Activated CD8-positive, alpha-beta memory T cell treated with anti-CD3 and anti-CD28 coated beads, Interleukin-2, amount 50 U/mL, for 4 hours (primary cell): ENCODE measurements at places on chromosomes 12 and 14.

DNA sequence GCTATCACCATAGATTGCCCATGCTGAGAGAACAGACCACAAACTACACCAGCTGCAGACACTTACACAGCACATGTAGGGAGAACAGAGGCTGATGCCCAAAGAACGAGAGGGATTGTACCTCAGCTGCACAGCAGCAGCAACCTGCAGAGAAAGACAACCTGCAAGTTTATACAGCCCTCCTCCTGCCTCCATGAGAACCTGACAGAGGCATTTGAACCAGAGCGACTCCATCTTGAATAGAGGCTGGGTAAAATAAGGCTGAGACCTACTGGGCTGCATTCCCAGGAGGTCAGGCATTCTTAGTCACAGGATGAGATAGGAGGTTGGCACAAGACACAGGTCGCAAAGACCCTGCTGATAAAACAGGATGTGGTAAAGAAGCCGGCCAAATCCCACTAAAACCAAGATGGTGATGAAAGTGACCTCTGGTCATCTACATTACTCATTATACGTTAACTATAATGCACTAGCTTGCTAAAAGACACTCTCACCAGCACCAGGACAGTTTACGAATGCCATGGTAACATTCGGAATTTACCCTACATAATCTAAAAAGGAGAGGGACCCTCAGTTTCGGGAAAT is 262.4 kb upstream of the HMGA2 start:
- no peak for DNase-seq

DNA sequence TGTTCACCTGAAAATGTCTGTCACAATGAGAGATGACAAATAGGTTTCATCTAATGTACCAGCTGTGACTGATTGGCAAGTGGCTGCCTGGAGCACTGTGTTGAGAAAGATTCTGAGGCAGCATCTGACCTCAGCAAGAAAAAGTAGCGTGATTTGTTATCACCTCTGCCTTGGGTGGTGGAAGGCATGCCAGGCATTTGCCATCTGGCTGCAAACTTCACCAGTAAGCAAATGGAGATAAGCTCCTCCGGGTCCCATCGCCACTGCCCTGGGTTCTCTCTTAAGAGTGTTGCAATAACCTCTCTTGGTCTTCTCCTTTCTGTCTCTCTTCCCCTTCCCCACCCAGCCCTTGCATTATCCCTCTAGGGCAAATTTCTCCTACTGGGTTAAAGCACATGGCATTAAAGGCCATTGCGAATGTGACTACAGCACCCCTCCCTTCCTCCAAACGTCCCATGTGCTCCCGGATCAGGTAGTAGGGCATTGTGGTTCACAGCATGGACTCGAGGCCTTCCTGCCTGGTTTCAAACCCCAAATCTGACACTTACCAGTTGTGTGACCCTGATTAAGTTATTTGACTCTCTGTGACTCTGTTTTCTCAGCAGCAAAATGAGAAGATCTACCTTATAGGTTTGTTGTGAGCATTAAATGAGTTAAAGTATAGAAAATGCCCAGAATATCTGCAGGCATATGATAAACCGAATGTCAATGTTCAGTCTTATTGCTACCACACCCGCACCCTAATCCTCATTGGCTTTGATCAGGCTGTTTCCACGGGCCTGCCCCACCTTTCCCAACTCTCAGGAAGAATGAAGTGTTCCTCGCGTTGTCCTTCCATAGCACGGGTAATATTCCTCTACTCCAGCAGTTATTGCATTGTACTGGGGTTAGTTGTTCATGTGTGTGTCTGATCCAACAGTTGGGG is 8.2 kb upstream of the LGALS3 start:
- no peak for DNase-seq

- DNase-seq: no peak
Measured at GRCh38 chr14:28102001-28102400, 664.6 kb upstream of the FOXG1 start.

- no peak for DNase-seq
Measured at GRCh38 chr12:117517219-117517739, 155.9 kb upstream of the NOS1 start.

DNA sequence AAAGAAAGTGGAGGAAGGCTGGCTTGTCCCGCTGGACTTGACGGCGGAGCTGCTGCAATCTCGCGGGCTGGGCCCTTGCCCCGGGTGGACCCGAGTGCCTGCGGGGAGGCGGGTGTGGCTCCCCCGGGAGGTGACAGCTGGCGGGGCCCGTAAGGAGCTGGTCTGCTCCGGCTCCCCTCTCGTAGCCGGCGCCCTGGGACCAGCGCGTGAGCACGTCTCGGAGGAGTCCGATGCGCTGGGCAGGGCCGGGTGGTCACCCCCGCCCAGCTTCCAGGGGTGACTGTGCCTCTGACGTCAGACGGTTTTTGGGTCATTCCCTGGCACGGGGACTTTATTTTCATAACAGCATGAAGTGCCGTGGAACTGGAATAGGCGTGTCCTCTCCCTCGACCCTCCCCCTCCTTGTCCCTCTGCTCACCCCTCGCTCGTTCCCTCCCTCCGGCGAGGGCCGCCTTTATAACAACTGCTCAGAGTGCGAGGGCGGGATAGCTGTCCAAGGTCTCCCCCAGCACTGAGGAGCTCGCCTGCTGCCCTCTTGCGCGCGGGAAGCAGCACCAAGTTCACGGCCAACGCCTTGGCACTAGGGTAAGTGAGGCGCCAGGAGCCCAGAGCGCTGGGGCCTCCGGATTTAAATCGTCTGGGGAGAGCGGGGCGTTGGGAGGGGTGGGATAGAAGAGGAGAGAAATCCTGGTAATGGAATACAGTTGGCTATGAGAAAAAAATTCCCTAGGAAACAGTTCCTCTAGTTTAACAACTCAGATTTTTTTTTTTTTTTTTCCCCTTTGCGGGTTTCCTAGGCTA is at the start of gene GPRC5A:
TSS of gene GPRC5A (plus strand) at position 483 of the 801 bp plus-strand sequence. CDS start 16,688 bp downstream, outside the sequence.
- DNase-seq: peak; percentile 19

DNA sequence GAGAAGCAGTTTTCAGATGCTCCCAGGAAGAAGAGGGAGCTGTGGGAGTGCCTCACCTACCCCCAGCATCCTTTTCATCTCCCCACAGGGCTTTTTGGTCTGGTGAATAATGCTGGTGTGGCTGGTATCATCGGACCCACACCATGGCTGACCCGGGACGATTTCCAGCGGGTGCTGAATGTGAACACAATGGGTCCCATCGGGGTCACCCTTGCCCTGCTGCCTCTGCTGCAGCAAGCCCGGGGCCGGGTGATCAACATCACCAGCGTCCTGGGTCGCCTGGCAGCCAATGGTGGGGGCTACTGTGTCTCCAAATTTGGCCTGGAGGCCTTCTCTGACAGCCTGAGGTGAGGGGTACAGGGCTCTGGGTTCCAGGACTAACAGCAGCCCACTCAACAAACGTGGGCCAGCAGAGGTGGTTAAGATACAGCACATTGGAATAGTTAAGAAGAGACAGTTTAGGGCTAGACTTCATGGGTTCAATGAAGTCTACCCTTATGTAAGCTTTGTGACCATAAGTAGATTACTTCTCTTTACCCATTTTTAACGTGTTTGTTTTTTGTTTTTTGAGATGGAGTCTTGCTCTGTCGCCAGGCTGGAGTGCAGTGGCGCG is 1.5 kb downstream of the RDH5 start:
- DNase-seq: no peak

DNA sequence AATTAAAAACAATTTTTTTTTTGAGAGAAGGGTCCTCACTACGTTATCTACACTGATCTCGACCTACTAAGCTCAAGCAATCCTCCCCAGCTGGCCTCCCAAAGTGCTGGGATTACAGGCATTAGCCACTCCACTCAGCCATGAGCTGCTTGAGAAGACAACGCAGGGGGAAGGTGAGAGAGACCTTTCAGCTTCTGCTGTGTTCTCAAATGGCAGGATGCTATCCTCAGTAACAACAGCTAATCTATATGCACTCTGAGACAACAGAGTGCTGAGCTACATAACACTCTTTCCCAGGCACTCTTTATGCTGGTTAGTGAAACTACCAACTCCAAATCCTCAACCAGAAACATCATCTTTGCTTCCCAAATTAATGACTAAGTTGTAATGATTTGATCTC is 526.1 kb downstream of the CCER1 start:
- DNase-seq: no peak
